ENCODE measurements at places on chromosomes 7 and 10.
A peak's percentile ranks its signal among the peaks of the same experiment; 100 is the strongest.

DNA sequence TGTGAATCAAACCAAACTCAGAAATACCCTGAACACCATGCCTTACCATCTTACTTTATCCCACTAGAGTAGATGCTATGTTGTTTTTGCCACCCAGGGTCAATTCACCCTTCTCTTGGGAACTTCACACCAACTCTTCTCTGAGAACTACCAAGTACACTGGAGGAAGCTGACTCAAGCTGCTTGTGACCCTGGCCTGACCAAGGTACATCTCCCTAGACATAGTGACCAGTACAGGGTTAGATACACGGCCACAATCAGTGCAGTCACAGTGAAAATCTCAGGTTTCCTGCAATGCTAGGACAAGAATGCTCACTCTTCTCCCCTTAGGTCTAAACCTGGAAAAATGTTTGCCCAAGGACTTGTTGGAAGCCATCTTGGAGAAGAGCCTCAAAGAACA, 31.8 kb downstream of the EZH2 start:
- no peak for DNase-seq

- no peak for DNase-seq
Measured at GRCh38 chr7:154855366-154855765, 147.6 kb downstream of the PAXIP1 start.

- no peak for DNase-seq
Measured at GRCh38 chr7:68334636-68335272, 1263.5 kb upstream of the AUTS2 start.

GRCh38 chr10:112858986-112859651, 90.9 kb upstream of the TCF7L2 start:
- no peak for DNase-seq

- no peak for DNase-seq
Measured at GRCh38 chr10:57979956-57980355, 287.7 kb downstream of the IPMK start.

DNA sequence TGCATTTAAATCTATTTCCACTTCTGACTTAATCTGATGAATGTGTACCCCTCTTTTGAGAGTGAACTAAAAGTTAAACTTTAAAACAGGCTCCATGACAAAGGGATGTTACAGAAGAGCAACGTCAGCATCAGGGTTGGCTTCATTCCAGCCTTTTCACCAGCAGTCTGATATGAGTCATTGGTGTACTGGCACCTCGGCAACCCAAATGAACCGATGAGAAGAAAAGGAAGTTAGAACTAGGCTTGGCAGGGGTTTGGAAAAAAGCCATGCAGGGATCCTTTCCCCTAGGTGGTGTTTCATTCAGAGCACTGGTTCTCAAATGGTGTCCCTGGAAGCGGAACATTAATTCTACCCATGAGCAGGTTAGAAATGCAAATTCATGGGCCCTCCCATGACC, 53.6 kb downstream of the SEC61G start:
- DNase-seq, result no peak

GRCh38 chr10:119863951-119864565, 8.6 kb downstream of the MCMBP start:
- DNase-seq, result no peak

- no peak for DNase-seq
Measured at GRCh38 chr7:14275356-14275755, 285.9 kb upstream of the ETV1 start.

DNA sequence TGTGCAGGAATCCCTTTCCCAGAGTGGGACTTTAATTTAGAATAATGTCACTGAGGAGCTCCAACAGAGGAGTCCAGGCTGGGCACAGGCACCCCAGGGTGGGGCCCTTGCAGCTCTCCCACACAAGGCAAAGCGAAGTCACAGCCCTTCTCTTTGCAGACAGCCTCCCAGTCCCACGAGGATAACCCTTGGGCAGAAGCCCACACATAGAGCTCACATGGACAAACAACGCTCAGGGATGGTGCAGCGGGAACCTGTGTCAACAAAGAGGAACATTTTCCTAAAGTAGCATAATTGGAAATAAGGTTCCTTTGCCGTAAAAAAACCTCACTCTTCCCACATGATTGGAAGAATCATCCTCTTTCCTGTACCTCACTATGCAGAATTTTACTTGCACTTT, 29.3 kb upstream of the GGCT start:
- no peak for DNase-seq

GRCh38 chr7:158683541-158683940, 21.1 kb downstream of the NCAPG2 start:
- no peak for DNase-seq

DNA sequence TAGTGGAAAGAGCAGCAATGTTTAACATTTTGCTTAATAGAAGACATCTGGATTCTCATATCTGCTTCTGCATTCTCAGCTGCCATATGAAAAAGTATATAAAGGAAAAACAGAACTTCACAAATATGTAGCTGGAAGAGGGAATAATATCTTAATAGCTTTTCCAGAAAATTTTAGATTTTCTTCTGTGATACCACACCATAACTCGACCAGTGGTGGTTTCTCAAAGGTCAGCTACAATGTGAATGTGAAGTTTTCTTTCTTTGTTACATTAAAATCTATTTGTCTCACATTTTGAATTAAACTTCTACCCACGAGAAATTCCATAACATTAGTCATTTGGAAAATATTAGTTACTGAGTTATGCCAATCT, 339.8 kb downstream of the PARD3 start:
- no peak for DNase-seq

GRCh38 chr7:43647673-43648472, 65.0 kb downstream of the STK17A start:
- DNase-seq, result peak; percentile 64

DNA sequence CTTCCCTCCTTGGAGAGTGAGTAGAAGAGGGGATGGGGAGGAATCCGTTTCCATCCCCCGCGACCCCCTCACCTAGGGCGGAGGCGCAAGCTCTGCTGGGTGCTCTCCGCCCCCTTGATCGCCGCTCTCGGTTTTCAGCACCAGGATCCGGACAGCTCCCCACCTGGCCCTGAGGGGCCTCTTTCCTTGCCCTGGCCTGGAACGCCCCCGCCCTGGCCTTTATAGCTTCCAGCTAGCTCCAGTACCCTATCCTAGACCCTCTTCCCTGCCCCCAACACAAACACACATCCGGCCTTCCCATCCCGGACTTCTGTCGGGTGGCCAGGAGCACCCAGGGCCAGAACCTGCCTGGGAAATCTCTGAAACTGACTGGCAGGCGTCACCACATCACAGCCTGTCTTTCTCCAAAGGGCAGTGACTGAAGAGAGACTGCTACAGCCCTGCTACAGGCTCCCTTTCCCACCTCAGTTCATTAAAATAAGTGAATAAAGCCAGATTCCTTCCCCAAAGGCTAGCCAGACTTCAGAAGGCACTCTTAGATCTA, 72.3 kb upstream of the LEP start:
- DNase-seq, result peak; percentile 96

GRCh38 chr7:47818796-47819606, 129.3 kb downstream of the PKD1L1 start:
- peak; percentile 89 for DNase-seq

- no peak for DNase-seq
Measured at GRCh38 chr10:92363498-92363897, 72.5 kb downstream of the MARCHF5 start.

- no peak for DNase-seq
Measured at GRCh38 chr7:12322284-12322902, 81.3 kb downstream of the VWDE start.

- DNase-seq, result no peak
Measured at GRCh38 chr7:33550979-33551378, 354.4 kb upstream of the BMPER start.

GRCh38 chr7:1579481-1580421, 9.9 kb upstream of the PSMG3 start:
- DNase-seq, result peak; percentile 97

DNA sequence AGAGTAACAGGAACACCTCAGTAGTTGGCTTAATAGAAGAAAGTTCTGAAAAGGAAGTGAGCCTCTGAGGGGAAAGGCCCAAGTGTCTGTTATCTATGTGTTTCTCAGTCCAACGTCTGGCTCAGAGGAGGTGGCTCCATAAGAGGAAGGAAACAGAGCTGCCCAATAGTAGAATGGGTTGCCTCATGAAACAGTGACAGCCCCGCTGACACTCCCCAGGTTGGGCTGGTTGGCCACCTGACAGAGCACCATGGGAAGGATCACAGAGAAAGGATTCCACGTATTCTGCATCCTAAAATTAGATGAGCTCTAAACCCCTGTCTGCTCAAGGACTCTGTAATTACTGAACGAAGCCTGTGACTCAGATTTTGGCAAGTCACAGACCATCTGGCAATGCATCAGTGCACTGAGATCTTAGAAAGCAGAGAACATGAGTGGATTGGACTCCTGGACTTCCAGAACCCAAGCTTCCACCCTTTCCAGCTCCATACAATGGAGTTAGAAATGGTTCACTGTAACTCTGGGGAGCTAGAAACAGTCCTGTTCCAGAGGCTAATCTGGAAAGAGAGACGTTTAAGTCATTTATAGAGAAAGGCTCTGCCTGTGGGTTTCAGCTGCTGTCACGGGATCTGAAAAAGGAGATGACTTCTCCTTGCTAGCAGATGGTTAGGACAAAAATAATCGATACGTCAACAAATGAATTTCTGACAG, 2.9 kb downstream of the PKD2L1 start:
- no peak for DNase-seq

DNA sequence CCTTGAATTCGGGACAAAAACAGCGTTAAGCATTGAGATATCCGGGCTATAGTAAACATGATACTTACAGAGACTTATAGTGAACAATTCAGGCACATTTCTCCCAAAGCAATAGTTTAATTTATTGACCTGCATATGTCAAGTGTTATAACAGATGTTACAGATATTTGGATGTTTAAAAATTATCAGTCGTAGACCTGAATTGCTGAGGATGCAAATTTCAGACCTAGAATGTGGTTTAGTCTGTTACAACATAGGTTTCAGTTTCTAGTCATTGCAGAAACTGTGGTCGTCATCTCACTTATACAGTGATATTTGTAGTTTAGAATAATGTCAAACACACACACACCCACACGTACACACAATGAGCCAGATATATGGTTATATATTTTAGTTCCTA, 85.2 kb downstream of the VTI1A start:
- no peak for DNase-seq

DNA sequence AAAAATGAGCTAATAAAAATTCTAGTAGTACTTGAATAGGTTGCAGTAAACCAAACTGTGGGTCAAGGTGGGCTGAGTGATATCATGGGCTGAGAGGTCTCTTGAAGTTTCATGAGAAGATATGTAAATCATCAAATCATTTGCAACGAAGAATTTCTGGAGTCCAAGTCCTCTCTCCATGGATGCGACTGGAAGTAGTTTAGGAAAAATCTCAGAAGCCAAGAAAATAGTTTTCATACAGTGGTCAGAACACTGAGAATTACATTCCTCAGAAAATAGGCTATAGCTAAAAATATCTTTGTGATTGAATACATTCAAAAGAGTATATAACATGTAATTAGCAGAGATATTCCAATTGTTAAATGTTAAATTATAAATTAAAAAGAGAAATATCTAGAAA, 3.6 kb upstream of the IFIT1 start:
- DNase-seq, result no peak

GRCh38 chr7:122748195-122748594, 45.5 kb upstream of the RNF148 start:
- DNase-seq, result no peak

- no peak for DNase-seq
Measured at GRCh38 chr7:1638215-1638661, 31.8 kb upstream of the ELFN1 start.

GRCh38 chr10:123492016-123492415, 174.1 kb upstream of the GPR26 start:
- no peak for DNase-seq

DNA sequence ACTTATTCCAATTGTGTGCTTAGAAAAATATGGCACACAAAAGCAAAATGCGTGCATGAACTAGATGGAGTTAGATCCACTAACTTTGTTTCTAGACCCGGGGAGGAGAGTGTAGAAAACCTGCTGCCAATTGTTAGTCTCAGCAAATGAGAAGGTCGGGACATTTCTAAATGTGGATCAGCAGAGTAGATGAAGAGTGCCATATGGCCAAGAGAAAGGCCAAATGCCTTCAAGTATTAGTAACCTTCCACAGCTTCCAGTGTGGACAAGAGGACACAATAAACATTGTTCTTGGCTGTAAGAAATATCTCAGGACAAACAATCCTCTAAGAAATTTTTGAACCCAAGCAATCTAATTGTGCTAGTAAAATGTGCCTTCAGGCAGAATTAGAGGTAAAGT, 690.3 kb downstream of the REEP3 start:
- DNase-seq, result no peak

GRCh38 chr10:104089621-104090020, 3.9 kb upstream of the COL17A1 start:
- DNase-seq, result no peak

- DNase-seq, result no peak
Measured at GRCh38 chr10:46096909-46097575, 51.0 kb upstream of the MSMB start.

- no peak for DNase-seq
Measured at GRCh38 chr7:75565132-75565837, 73.2 kb downstream of the SPDYE5 start.

- DNase-seq, result no peak
Measured at GRCh38 chr7:1765336-1765735, 95.3 kb downstream of the ELFN1 start.

GRCh38 chr10:108850138-108850854, 1073.0 kb downstream of the XPNPEP1 start:
- DNase-seq, result no peak

DNA sequence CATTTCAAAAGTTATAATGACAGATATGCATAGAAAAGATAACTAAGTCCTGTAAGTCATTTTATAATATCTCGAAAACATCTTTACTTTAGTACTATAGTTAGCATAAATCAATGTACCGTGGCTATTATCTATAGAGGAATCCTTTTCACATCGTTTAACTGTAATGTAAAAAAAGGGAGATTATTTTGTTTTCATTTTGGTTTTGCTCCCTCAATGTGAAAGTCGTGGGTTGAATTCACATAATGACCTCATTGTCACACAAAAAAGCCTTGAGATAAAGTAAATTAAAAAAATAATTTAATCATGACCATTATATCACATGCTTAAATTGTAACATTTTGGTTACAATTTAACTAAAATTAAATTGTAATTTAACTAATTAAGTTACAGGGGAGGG, 560.5 kb upstream of the POT1 start:
- no peak for DNase-seq

DNA sequence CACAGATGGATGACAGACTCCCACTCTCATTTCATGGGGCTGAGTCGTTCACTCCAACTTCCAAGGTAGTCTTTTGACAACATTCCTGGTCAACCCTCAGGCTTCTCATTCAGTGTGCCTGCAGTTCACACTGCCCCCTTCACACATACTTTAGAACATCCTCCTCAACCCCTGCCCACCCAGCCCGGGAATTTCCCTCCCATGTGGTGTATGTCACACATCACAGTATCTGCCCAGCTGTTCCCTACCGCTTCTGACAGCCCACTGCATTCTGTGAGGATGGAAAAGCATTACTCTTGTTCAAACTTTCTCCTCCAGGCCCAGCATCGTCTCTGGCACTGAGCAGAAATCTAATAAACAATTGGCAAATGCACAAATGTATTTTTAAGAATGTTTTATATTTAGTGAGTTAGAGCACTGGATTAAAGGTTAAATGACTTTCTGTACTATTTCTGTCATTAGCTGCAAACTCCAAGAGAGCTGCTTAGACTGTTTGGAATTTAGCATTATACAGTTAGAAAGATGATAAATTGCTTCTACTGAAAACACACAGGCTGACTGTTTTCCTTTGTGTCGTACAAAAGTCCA, 110.4 kb downstream of the SFMBT2 start:
- DNase-seq, result peak; percentile 82
